Activated CD8-positive, alpha-beta memory T cell treated with anti-CD3 and anti-CD28 coated beads, Interleukin-2, amount 10 ng/mL, durations not matched to agents 7 days and 5 days (primary cell): ENCODE measurements at places on chromosomes 7 and 10. TPM values are rescaled to one million over a fixed set of nuclear protein-coding genes. Genes with fewer than 3 reads are reported as not detected.

The CYP26C1 gene
- total RNA-seq: 0.05 TPM

The NPFFR1 gene
- not detected for total RNA-seq

The POMZP3 gene
- 13.5 TPM for total RNA-seq

The A1CF gene
- not detected for total RNA-seq

The ZNF775 gene
- 7.5 TPM for total RNA-seq

The KIN gene
- 15.0 TPM for total RNA-seq

- DNase-seq: no peak
These were observed 84.5 kb downstream of the ATXN7L1 start for GRCh38 chr7:105791926-105792325.

DNA sequence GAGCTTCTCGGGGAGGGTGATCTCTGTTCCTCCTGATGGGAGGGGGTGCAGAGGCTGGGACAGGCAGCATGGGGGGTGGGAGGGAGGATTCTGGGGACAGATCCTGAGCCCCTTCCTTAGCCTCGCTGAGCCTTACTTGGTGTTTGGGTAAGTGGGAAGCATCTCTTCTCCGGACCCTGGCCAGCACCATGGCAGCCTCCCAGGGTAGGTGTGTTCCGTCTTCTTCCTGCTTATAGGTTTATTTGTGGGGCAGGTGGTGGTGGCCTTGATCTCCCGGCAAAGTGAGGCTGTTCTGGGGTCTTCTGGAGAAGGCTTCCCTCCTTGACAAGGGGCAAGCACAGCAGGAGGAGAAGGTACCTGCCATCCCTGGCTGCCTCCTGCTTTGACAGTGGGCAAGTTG is 226.9 kb downstream of the GLRX3 start:
- no peak for DNase-seq

- DNase-seq: no peak
These were observed 87.9 kb downstream of the HIF1AN start for GRCh38 chr10:100623521-100624230.

GRCh38 chr7:98359395-98359794 is 41.5 kb downstream of the BAIAP2L1 start:
- DNase-seq: no peak

DNA sequence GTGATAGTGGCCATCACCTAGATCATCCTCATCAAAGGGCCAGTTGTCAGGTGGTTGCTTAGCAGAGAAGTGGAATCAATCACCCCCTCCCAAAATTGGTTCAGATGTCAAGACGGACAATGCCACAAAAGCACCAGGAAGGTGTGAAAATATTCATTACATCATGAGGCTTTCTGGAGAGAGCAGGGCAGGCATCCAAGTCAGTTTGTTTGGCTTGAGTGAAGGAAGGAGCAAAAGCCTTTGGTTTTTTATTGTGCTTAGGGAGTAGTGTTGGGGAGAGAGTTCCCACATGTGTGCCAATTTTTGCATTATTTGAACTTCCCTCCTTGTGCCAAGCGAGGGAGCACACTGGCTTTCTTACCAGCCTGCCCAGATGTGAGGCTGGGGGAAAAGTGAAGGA is 1082.9 kb downstream of the LRMDA start:
- no peak for DNase-seq

DNA sequence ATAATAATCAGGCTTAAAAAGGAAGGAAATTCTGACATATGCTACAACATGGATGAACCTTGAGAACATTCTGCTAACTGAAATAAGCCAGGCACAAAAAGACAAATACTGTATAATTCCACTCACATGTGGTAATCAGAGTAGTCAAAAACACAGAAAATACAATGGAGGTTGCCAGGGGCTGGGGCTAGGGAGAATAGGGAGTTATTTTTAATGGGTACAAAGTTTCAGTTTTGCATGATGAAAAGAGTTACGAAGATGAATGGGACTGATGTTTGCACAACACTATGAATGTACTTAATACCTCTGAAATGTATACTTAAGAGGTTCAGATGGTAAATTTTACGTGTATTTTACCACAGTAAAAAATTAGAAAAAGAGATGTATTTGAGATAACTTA is 145.6 kb downstream of the DOCK4 start:
- no peak for DNase-seq

DNA sequence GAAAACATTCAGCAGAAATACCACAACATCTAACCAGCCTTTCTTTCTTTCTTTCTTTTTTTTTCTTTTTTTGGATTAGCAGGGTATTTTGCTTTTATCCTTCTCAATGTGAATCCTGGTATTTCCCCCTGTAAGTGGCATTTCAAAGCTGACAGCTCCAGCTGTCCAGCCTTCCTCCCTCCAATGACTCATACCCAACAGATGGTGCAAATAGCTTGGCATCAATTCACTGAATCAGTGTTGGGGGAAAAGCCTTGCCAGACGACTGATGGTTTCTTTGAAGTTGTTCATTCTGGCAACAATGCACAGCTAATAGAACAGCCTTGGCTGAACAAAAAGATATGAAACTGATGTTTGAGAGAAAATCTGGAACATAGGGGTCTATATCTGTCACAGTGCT is 316.8 kb upstream of the STEAP1 start:
- DNase-seq: no peak

DNA sequence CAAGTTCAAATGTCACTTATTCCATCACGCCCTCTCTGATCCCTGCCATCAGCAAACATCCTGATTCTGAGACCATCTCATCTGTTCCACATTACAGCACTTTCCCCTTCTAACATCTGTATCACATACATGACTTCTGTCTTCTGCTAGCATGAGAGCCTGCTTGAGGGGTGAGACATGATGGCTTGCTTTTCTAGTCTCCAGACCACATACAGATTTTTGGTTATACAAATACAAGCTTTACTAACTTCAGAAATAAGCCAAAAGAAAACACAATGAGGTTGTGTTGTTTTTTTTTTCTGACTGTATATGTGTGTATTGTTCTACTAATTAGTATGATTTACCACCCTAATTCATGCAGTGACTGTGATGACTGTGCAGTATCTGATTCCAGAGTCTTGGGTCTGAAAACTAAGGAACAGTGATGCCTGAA is 34.3 kb downstream of the NAPEPLD start:
- DNase-seq: no peak

DNA sequence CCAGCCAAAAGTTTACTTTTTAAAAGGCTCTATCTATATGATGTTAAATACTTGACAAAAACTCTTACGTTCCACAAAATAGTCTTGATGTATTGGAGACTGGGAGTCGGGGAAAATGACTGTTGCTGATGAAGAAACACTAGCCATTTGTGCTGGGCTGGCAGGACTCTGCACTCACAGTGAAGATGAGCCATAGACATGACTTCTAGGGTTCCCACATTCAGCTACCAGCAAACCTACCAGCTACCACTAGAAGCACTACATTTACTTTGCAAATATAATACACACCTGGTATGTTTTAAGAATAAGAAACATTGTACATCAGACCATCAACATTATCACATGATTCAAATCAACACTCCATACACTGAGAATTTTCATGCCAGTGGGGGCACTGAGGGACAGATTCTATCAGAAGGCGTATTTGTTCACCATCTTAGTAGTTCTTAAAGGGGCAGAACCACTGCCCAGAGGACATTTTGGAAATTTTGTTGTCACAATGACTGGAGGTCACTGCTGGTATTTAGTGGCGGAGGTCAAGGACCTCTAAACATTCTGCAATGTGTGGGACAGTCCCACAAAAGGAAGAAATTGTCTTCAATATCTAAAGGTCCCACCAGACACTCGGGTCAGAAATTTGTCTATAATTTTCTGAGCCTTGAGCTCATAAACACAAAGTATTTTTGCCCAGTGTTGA is 52.3 kb downstream of the PARD3 start:
- DNase-seq: no peak

GRCh38 chr10:132113206-132113605 is 47.5 kb downstream of the JAKMIP3 start:
- no peak for DNase-seq

GRCh38 chr7:20647908-20648776 is 32.7 kb downstream of the ABCB5 start:
- no peak for DNase-seq

DNA sequence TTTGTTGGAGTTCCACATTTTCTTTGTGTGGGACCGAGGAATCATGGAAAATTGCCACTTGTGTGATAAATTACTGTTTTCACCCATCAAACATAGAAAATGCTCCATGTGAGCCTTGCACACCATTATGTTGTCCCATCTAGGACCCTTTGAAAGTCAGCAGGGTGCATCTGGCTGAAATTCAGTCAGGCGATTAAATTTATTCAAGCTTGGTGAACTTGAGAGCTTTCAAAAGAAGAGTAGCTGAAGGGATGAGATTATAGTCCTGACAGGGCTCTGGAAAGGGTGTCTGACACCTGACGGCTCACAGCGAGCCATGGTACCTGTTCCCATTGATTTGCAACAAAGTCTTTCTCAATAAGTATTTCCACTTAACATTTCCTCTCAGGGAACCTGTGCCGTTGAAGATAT is 399.7 kb upstream of the ETV1 start:
- DNase-seq: no peak
